Activated naive CD4-positive, alpha-beta T cell treated with anti-CD3 and anti-CD28 coated beads, Interleukin-2, amount 10 ng/mL, durations not matched to agents 7 days and 5 days (primary cell): ENCODE measurements at places on chromosomes 13 and 19.
A peak's percentile ranks its signal among the peaks of the same experiment; 100 is the strongest.

- no peak for DNase-seq
Measured at GRCh38 chr13:75366380-75367280, 115.3 kb downstream of the TBC1D4 start.

DNA sequence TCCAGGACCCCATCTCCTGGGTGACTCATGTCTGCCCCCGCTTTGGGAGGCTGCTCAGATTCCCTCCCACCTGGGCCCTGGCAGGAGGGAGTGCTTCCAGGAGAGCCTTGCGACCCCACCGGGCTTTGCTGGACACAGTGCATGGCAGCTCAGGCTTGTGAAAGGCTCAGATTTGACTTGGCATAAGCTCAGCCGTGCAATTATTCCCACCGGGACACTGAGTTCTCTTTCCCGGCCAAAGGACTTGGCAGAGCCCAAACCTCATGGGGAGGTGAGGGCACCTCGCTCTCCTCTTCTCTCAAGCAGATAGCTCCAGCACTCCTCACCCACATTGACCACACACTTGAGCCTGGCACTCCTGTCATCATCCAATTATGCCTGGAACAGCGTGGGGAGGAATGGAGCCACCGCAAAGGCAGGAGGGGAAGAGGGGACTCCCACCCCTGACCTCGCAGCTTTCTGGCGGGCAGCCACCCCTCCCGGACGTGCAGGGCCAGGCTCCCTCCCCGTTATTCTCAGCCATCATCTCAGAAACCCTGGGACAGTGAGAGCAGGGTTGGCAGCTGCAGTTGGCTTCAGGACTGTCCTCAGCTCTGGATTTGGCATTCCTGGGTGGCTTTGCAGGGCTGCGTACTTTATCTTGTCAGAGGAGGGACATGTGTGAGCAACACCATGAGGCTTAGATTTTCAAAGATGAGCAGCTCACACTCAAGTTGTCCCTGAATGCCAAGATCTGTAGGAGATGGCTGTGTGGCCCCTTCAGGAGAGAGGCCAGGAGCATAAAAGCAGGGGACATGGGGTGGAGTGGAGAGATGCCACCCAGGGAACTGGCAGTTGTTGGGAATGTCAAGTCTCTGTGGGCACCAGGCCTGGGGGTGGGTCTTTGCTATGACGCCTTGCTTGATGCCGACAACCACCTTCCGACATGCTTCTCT lies 306.2 kb downstream of the TEX29 start:
- DNase-seq = no peak

GRCh38 chr13:89755729-89756492 lies 1591.6 kb upstream of the MIR17HG start:
- no peak for DNase-seq

DNA sequence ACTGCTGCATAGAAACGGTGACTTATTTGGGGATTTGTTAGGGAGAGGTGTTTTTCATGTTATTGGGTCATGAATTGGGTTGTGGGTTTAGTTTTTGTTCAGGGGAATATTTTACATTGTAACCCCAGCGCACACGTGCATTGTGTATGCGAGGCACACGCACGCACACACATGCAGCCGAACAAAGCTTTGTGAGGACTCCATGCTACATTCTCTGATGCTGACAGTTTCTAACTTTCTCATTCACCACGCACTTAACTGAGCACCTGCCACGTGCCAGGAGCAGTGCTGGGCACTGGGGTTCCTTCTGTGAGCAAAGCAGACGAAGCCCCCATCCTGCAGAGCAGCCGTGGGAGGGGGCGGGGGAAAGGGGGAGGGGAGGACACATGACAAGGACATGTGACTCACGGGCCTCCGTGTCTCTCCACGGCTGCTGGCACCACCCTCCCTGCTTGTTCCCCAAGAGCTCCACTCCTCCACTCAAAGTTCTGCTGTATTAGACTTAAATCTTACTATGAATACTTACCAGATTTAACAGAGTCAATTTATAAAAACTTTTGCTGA lies 55.6 kb downstream of the SLC7A9 start:
- no peak for DNase-seq

GRCh38 chr19:48170817-48171347 lies 402 bp downstream of the ZSWIM9 start:
- DNase-seq = no peak

- DNase-seq = no peak
Measured at GRCh38 chr13:97021241-97021640, 27.0 kb upstream of the OXGR1 start.

DNA sequence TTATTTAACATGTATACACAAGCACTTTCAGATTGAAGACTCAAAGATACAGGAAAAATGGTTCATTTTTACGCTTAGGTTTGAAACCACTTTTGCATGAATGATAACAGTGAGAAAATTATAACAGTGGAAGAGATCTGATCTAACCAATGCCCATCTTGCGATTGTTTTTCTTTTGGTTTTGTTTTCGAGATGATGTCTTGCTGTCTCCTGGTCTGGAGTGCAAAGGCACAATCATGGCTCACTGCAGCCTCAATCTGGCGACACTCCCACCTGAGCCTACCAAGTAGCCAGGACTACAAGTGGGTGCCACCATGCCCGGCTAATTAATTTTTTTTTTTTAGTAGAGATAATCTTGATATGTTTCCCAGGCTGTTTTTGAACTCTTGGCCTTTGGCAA lies 10.2 kb upstream of the EID2 start:
- no peak for DNase-seq

DNA sequence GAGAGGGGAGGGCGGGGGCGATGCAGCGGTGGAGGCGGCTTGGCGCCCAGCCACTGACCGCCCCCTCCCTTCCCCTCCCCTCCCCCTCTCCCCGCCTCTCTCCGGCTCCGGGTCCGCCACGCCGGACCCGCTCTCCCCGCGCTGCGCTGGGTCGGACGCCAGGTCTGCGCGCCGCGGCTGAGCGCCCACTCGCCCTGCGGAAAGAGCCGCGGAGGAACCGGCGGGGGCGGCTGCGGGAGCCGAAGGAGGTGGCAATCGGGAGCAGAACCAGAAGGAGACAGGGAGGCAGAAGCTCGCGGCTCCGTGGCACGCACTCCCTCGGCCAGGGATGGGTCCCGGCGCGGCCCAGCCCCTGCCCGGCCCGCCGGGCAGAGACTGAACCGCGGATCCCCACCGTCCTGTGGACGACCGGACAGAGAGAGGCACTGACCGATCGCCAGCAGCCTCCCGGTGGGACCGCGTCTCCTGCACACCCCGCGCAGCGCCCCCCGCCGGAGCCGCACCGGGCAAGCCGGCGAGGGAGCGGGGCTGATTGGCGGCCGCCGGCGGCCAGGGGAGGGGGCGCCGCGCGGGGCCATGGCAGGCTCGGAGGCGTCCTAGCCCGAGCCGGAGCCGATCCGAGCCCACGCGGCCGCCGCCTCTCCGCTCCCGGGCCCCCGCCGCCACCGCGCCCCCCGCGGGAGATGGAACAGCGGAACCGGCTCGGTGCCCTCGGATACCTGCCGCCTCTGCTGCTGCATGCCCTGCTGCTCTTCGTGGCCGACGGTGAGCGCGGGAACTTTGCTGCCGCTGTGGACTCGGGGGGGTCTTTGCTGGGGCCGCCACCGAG lies at the start of gene VSTM2B:
Gene VSTM2B, plus strand, starts transcription at position 94 of the 829 bp plus-strand sequence. Its CDS starts 590 bp downstream, at position 684.
- no peak for DNase-seq

DNA sequence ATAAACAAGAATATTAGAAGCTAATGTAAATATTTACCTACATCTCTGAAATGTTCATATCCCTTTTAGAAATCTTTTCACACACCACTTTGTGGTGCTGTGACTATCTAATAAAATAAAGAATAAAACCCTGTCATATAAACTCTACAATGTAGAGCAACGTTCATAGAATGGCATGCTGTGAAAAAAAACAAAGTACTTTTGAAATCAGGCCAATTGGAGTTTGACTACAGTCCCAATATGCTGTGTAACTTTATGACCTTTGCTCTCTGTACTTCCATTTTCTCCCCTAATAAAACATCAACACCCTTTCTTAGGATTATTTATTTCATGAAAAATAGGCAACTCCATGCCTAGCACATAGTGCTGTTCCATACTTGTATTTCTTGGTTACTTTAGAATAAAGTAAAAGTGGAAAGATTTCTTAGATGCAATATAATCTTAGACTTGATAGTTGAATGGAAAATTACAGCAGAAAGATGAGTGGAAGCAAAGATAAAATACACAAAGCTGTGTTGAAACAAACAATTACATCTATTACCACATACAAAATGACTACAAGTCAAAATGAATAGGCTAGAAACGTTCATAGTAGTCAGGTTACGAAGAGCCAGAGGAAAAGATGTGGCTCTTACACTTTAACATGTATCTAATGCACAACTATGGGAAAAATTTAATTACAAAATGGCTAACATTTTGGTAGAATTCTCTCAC lies 613.2 kb upstream of the SLITRK5 start:
- no peak for DNase-seq

DNA sequence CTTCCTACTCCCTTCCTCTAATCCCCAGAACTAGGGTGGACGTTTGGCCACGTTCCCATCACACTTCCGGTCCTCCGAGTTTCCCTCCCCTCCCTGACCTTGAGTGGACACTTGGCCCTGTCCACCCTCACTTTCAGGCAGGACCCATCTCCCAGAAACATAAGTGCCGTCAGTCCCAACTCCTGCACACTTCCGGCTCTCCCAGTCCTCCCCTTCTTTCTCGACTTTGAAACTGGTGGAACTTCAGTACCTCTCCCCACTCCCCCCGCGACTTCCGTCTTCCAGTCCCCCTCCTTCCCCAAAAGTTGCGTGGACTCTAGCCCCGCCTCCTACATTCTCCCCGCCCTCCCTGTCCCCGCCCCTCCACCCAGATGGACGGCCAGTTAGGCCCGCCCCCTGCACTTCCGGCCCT lies 278 bp upstream of the ZNF274 start:
- peak; percentile 93 for DNase-seq

GRCh38 chr19:13913352-13913751 lies 7.4 kb downstream of the CC2D1A start:
- DNase-seq = no peak

DNA sequence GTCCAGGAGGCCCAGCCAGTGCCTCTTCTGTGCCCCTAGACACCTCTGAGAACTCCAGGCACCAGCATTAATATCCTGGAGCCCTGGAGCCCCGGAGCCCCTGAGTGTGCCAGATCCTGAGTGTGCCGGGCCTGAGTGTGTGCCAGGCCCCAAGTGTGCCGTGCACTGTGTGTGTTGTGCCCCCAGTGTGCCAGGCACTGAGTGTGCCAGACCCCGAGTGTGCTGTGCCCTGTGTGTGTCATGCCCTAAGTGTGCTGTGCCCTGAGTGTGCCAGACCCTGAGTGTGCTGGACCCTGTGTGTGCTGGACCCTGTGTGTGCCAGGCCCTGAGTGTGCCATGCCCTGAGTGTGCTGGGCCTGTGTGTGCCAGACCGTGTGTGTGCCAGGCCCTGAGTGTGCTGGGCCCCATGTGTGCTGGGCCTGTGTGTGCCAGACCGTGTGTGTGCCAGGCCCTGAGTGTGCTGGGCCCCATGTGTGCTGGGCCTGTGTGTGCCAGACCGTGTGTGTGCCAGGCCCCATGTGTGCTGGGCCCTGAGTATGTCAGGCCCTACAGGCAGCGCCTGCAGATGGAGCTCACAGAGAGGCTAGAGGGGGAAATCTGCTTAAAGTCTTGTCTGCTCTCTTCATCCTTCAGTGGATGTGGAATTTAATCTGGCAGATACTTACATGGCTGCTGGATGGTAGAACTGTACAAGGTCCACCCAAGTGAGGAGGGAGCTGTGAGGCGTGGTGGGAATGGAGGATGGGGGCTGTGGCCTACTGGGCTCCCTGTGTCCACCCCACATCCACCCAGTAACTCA lies 53.9 kb downstream of the C13orf46 start:
- DNase-seq = peak; percentile 9

DNA sequence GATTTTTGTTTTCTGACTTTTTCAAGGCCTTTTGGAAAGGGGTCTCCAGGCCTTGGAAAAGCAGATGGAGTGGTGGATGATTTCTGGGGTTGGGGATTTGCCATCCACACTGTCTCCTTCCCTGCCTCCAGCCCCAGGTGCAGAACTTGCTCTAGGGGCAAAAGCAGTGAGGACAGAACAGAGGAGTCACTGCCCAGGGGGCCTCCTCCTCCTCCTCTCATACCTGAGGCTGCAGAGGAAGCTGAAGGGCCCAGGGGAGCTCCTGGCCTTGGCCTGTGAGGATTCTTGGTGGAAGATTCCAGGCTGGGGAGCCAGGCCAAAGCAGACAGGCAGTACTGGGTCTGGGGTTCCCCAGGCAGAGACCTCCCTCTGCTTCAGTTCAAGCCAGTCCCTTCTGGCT lies 52.3 kb upstream of the URI1 start:
- no peak for DNase-seq

- no peak for DNase-seq
Measured at GRCh38 chr13:96431044-96431581, 341.2 kb downstream of the HS6ST3 start.

DNA sequence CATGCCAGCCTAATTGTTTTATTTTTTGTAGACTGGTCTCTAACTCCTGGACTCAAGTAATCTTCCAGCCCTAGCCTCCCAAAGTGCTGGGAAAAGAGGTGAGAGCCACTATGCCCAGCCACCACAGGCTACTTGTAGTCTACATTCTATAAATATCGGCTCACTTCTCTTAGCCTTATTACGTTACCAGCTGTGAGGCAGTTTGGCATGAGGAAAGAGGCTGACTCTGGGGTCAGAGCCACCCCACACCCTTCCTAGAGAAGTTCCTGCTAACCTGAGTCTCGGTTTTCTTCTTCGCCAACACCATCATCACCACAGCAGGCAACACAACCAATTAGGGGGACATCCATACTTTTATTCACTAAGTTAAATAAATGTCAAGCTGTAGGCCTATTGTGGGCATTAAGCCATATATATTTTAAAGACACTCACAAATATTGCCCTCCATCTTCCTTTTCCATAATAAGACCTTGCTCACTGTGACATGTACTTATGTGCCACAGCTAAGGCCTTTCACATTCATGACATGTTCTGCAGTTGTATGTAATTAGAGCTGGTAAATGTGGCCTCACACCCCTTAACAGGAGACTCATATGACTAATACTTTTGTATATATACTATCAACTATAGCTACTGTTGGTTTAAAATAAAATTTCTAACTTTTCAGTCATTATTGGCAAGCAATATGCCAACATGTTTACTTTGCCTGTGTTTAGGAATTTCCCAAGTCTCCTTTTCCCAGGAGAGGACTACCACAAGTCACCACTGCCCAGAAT lies 5.7 kb downstream of the SLC25A30 start:
- no peak for DNase-seq

- DNase-seq = peak; percentile 51
Measured at GRCh38 chr19:48859711-48860572, 8.5 kb downstream of the PLEKHA4 start.

DNA sequence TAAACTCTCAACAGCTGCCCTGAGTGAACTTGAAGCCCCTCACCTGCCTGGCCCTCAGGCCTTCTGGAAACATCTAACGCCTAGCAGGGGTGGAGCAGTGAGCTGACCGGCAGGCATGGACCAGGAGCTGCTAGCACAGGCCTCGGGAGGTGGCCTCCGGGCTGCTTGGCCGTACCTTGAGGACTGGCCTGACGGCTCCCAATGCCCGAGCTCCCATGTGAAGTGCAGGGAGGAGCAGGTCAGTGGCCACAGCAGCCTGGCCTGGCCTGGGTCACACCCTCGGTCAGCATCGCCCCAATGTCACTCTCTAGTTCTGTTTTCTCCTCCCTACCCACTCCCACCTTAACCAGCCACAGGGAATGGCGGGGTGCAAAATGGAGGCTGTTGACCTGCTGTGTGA lies 19.0 kb downstream of the TSHZ3 start:
- no peak for DNase-seq
